ENCODE measurements at places on chromosomes 5 and 9.
A peak's percentile ranks its signal among the peaks of the same experiment; 100 is the strongest.

DNA sequence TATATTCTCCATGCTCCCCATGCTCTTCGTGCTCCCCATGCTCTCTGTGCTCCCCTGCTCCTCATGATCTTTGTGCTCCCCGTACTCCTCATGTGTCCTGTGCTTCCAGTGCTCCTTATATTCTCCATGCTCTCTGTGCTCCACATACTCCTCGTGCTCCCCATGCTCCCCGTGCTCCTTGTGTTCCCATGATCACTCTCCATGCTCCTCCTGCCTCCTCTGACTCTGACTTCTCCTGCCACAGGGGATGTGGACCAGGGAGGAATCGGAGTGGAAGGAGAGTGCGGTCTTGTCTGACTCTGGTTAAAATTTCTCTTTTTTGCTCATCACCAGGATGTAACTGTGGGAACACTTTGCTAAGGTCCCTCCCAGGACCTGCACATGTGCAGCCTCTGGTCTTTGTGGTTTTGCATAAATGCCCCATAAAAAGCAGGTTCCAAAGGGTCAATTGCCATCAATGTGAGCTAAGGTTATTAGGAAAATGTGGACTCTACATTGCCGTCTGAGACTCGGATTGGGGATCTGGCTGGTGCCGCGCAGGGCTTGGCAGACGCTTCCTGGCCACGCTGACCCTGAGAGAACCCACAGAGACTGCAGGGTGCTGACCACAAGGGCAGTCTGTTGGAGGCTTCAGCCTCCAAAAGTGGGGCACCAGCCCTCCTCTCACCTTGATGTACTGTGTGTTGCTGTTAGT is 52.5 kb downstream of the TRIP13 start:
- no peak overlapping the region for H3K4me3 ChIP-seq
- no peaks in the 10 kb centered on the region for H3K36me3 ChIP-seq
- H3K27ac ChIP-seq: no peak overlapping the region
- H3K4me1 ChIP-seq: no peaks in the 10 kb centered on the region

GRCh38 chr5:37424441-37424840 is 45.3 kb downstream of the WDR70 start:
- no peak overlapping the region for H3K4me3 ChIP-seq
- no peak overlapping the region for H3K27ac ChIP-seq
- no peaks in the 10 kb centered on the region for H3K27me3 ChIP-seq
- DNase-seq: no peak

DNA sequence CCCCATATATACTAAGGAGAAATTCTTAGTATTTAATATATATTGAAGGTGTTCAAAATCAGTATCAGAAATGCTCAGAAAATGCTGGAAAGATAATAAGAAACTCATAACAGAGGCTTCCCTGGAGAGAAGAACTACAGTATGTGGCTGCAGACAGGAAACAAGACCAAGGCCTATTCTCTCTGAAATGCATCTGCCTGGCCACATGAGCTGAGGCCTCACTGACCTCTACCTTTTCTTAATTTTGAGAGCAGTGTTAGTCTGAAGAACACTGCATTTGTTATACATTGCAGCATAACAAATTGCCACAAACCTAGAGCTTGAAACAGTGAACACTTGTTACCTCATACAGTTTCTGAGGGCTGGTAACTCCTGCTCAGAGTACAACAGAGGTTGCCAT is 133.4 kb upstream of the SPEF2 start:
- no peaks in the 10 kb centered on the region for H3K36me3 ChIP-seq
- peaks cover 46% of the 10 kb centered on the region for H3K4me1 ChIP-seq
- peak overlapping the region; percentile 85 for H3K27ac ChIP-seq

DNA sequence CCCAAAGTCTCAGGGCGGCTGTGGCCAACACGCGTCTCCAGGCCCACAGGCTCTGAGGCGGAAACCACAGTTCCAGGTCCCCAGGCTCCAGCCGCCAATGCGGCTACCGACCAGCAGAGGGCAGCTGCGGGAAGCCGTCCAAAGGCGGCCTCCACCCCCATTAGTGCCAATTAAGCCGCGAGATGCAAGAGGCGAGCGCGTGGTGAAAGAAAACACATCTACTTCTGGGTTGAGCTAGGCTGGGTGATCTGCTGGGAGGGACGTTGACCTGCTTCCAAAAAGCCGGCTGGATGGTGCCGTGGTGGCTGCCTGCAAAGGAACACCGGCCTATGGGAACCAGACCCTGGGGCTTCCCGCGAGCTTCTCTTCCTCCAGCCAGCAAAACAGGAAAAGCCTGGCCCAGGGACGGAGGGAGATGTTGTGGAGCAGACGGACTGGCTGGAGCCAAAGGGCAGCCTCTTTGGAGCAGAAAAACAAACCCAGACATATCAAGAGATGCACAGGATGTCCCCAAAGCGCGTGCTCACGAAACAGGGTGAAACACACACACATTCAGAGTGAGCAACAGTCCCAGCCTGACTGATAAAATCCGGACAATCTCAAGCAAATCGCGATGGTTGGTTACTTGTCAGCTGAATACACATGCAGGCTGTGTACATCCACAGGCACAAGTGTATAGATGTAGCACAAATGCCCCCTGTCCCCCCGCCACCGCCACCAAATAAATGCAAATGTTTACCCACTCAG is 187.1 kb upstream of the BRINP1 start:
- no peaks in the 10 kb centered on the region for H3K36me3 ChIP-seq
- H3K4me3 ChIP-seq: no peak overlapping the region
- no peak overlapping the region for H3K27ac ChIP-seq
- H3K27me3 ChIP-seq: no peaks in the 10 kb centered on the region
- DNase-seq: peak; percentile 8
- peaks cover 4% of the 10 kb centered on the region for H3K4me1 ChIP-seq

GRCh38 chr5:127885176-127885575 is 182.0 kb downstream of the CCDC192 start:
- no peak for DNase-seq
- no peak overlapping the region for H3K4me3 ChIP-seq
- no peaks in the 10 kb centered on the region for H3K4me1 ChIP-seq
- no peak overlapping the region for H3K27ac ChIP-seq

GRCh38 chr5:55570570-55570969 is 35.8 kb upstream of the PLPP1 start:
- H3K4me3 ChIP-seq: no peak overlapping the region
- no peak for DNase-seq
- H3K27me3 ChIP-seq: no peaks in the 10 kb centered on the region
- H3K36me3 ChIP-seq: no peaks in the 10 kb centered on the region
- H3K27ac ChIP-seq: no peak overlapping the region

DNA sequence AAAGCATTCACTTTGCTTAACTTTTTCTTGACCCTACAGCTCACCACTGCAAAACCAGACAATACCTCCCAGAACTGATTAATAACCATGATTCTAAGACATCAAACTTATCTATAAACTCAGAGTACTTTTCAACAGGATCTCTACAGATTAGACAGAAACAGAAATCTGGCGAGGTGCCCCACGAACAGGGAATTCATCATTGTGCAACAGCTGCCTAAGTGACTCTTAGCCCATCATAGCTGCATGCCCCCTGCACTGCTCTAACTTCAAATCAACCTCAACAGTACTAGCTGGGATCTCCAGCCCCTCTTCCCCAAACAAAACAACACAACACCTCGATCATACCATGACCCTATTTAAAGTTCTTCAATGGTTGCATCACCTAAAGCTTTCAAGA is 16.1 kb upstream of the COL23A1 start:
- no peak for DNase-seq
- no peaks in the 10 kb centered on the region for H3K4me1 ChIP-seq

- no peaks in the 10 kb centered on the region for H3K27me3 ChIP-seq
- peaks cover 23% of the 10 kb centered on the region for H3K4me1 ChIP-seq
- H3K36me3 ChIP-seq: no peaks in the 10 kb centered on the region
- no peak overlapping the region for H3K4me3 ChIP-seq
- DNase-seq: no peak
- no peak overlapping the region for H3K27ac ChIP-seq
These were observed 27.3 kb upstream of the TDRD7 start for GRCh38 chr9:97384406-97385262.

DNA sequence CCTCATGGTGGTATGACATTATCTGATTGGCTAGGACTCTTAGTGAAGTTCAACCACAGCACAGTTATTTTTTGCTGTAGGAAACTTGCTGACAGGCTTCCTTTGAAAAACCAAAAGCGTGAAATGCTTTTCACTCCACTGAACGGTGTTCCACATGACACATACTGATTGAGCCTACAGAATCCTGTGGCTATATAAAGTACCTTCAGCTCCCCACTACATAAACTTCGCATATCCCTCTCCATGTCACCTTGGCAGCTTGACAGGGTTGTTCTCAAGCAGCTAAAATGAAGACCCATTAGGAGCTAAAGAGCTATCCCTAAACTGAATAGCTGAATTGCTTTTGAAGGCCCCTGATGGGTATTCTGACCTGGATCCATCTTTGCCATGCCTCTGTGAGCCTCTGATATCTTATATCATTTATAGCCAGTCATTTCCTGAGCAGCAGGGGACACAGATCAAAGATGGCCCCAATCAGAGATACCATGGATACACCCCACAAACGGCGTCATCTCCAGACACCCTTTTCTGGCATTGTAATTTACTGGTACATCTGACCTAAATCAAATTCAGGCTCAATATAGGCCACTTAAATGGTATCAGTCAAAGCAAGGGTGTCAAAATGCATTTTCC is 91.5 kb downstream of the APBA1 start:
- H3K4me3 ChIP-seq: no peak overlapping the region
- H3K27ac ChIP-seq: no peak overlapping the region
- no peaks in the 10 kb centered on the region for H3K36me3 ChIP-seq

DNA sequence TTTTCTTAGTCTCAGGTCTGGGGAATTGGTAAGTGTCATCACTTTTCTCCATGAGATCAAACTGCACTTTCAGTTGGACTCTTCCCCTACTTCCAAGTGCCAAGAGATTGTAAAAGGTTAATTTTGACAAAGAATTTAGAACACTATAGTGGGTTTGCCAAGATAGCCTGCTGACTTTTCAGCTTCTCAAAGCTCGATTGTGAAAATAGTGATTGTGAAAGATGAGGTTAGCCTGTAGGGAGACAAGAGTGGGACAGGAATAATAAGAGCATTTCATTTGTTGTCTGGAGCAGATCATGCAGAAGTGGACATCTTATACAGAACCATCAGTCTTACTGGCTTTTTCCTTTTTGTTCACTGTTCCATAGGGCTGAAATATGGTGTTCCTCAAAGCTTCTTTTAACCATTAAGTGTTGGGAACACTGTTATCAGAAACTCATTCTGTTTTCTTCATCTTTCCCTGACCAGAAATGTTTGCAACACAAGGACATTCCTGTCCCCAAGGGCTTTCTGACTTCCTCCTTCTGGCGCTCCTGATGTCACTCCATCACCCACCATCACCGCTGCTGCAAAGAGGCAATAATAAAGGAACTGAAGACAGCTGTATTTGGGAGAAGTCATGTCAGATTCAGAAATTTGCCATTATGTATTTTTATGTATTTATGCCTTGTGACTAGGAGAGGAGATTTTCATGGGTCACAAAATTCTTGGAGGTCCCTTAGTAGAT is 11.6 kb upstream of the SPTAN1 start:
- peak overlapping the region; percentile 38 for H3K27ac ChIP-seq
- no peaks in the 10 kb centered on the region for H3K4me1 ChIP-seq
- DNase-seq: no peak
- H3K4me3 ChIP-seq: no peak overlapping the region
- H3K36me3 ChIP-seq: peaks cover 79% of the 10 kb centered on the region
- H3K27me3 ChIP-seq: no peaks in the 10 kb centered on the region

GRCh38 chr9:134294153-134295071 is 31.8 kb upstream of the RXRA start:
- no peaks in the 10 kb centered on the region for H3K27me3 ChIP-seq
- H3K36me3 ChIP-seq: no peaks in the 10 kb centered on the region
- DNase-seq: no peak

GRCh38 chr5:167850911-167851310 is 440.5 kb upstream of the WWC1 start:
- DNase-seq: no peak
- H3K36me3 ChIP-seq: no peaks in the 10 kb centered on the region
- H3K27me3 ChIP-seq: no peaks in the 10 kb centered on the region
- H3K4me1 ChIP-seq: no peaks in the 10 kb centered on the region

GRCh38 chr5:157767689-157768088 is 24.2 kb downstream of the LSM11 start:
- no peaks in the 10 kb centered on the region for H3K27me3 ChIP-seq
- H3K27ac ChIP-seq: no peak overlapping the region
- DNase-seq: no peak
- H3K4me3 ChIP-seq: no peak overlapping the region
- H3K36me3 ChIP-seq: no peaks in the 10 kb centered on the region
- no peaks in the 10 kb centered on the region for H3K4me1 ChIP-seq

DNA sequence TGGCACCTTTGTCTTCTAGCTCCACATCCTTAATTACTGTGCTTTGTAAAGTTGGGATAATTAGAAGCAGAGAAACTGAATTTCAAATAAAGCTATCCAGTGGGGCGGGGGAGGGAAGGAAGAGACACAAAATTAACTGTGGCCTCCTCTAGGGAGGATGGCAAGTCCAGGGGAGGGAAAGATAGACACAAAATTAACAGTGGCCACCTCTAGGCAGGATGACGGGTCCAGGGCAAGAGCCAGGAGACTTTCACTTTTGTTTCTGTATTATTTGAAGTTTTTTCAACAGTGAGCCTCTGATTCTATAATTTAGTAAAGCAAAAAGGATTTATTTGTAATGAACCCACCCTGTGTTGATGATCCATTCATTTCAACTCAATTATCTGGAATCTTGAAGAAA is 335.9 kb downstream of the MSX2 start:
- no peak overlapping the region for H3K4me3 ChIP-seq
- DNase-seq: no peak
- H3K27ac ChIP-seq: no peak overlapping the region
- no peaks in the 10 kb centered on the region for H3K27me3 ChIP-seq
- H3K36me3 ChIP-seq: no peaks in the 10 kb centered on the region

GRCh38 chr5:132998556-132998955 is 27.8 kb downstream of the ZCCHC10 start:
- H3K36me3 ChIP-seq: peaks cover 19% of the 10 kb centered on the region
- no peaks in the 10 kb centered on the region for H3K27me3 ChIP-seq
- peak; percentile 13 for DNase-seq

DNA sequence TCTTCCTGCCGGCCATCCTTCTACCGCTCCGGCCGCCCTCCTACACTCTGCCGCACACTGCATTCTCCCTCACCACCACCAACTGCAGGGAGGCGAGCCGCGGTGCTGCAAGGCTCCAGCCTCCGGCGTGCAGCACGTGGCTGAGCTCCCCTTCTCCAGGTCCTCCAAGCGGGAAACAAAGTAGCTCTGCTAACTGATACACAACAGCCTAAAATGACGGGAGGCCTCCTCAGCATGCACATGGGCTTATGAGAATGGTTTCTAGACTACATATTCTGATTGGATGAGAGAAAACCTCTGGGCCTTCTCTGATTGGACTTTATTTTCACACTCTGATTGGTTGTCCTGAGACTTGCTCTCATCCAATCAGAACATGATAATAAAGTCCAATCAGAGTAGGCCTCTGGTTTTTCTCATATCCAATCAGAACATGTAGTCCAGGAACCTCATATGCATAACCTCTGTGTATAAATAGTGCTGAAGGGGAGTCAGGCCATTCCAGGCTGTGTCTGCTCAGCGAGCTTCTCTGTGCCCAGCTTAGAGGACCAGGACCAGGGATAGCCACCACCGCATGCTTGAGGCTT is 27.0 kb upstream of the ZNF354B start:
- no peak overlapping the region for H3K27ac ChIP-seq
- H3K36me3 ChIP-seq: no peaks in the 10 kb centered on the region
- H3K27me3 ChIP-seq: peaks cover 1% of the 10 kb centered on the region
- no peak for DNase-seq

- DNase-seq: no peak
- H3K27ac ChIP-seq: no peak overlapping the region
- peaks cover 14% of the 10 kb centered on the region for H3K4me1 ChIP-seq
- H3K4me3 ChIP-seq: no peak overlapping the region
- H3K36me3 ChIP-seq: no peaks in the 10 kb centered on the region
These were observed 228.3 kb downstream of the MAST4 start for GRCh38 chr5:66824476-66824875.
